Panc1 (cell line): ENCODE measurements at places on chromosomes 6 and 20.

DNA sequence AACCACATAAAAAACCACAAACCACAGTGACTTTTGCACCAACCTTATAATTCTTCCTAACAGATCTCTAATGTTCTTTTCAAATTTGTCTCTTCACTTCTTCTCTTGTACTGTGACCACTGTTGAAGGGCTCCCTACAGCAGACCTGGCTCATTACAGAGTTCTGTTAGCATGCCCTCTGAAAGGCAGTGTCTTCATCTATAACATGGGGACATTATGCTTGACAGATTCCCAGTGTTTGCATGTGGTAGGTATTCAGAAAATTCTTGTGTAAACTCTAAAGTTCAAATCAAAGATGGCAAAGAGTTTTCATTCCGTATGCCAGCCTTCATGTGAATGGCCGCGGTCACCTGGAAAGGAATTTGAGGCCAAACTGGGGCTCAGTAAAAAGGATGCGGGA is 182.6 kb downstream of the DHX35 start:
- no peak for DNase-seq

DNA sequence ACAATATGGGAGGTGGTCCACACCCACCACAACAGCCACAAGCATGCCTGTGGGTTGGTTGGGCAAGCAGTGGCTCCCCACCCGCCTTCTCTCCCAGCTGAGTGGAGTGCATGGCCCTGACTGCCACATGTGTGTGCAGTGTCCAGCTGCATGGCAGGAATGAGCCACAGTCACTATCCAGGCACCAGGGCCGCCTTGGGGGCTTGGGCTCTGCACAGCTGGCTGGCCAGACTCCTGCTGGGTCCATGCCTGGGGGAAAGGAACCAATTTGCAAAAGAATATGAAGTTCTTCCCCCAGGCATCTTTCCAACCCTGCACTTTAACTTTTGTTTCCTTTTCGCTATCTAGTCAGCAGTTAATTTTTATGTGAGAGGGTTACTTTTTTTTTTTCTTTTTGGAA is 11.6 kb upstream of the ASCC3 start:
- no peak for DNase-seq

- no peak for DNase-seq
These were observed 30.4 kb downstream of the IBTK start for GRCh38 chr6:82217018-82217586.

GRCh38 chr20:59006864-59007664 is at the start of gene CTSZ:
Gene CTSZ, minus strand, starts transcription at chr20:59007254. Its CDS starts 126 bp downstream, at chr20:59007128.
- DNase-seq, result no peak

DNA sequence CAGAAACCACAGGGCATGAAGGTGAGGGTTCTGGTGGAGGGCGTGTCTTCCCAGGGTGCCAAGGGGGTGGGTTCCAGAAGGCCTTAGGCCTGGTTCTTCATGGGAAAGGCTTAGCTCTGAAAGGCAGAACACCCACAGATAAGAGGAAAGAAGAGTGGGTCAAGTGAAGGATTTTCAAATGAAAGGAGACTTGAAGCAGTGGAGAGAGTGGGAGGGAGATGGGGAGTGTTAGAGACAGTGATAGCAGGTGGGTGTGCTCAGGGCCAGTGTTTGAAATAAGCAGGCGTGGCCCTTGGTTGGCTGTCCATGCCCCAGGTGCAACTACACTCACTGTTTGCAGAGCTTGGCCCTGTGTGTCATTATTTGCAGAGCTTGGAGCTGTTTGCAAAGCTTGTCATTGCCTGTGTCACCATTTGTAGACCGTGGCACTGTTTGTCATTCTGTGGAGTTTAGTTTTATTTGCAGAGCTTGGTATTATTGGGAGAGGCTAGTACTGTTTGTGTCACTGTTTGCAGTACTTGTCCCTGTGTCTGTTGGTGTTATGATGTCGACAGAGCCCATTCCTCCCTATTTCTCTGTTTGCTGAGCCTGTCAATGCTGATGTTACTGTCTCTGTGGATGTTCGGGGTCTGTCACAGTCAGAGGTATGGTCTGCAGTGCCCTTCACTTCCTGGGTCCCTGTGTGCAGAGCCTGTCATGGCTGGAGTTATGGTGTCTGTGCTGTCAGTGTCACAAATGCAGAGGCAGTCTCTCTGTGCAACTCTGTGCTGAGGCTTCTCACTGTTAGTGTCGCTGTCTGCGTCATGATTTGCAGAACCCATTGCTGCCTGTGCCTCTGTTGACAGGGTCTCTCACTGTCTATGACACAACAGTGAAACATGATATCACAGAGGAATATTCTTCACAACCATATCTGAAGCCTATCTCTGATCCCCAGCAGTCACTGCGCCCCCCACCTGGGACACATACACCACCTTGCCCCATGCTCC is 127.7 kb upstream of the LRFN2 start:
- DNase-seq, result peak; percentile 13

GRCh38 chr6:102494808-102495207 is 1101.3 kb downstream of the GRIK2 start:
- no peak for DNase-seq
